ENCODE measurements at places on chromosomes 5 and 9.

DNA sequence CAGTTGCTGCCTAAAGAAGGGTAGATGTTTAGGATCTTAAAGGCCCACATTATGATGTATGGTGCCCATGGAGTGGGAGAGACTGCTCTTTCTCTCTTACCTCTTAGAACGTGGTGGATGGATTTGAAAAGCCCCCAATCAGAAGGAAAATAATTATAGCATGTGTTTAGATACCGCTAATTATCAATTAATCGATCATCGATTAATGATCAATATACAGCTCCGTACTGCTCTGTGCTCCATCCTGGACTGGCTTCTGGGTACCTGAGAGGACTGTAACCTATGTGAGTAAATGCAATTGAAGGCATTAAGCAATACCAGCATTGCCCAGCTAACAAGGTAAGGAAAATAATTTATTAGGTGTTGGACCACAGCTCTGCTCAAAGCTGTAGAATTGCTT lies 149.1 kb downstream of the MAST4 start:
- no peak for DNase-seq

DNA sequence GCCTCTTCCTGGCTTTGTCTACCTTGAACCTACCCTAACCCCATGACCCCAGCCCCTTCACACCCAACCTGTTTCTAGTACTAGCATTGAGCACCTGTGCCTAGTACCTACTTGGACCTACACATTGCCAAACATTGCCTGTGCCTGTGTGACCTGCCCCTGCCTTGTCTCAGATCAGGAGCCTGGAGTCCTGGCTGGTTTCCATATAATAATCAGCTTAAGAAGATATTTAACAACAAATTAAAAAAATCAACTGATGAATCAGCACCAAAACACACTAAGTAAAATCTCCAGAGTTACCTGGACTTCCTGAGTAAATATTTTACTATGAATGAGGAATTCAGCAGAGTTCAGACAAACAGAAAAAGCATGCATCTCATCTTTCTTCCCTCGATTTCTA lies 17.7 kb downstream of the LPAR1 start:
- no peak for DNase-seq

DNA sequence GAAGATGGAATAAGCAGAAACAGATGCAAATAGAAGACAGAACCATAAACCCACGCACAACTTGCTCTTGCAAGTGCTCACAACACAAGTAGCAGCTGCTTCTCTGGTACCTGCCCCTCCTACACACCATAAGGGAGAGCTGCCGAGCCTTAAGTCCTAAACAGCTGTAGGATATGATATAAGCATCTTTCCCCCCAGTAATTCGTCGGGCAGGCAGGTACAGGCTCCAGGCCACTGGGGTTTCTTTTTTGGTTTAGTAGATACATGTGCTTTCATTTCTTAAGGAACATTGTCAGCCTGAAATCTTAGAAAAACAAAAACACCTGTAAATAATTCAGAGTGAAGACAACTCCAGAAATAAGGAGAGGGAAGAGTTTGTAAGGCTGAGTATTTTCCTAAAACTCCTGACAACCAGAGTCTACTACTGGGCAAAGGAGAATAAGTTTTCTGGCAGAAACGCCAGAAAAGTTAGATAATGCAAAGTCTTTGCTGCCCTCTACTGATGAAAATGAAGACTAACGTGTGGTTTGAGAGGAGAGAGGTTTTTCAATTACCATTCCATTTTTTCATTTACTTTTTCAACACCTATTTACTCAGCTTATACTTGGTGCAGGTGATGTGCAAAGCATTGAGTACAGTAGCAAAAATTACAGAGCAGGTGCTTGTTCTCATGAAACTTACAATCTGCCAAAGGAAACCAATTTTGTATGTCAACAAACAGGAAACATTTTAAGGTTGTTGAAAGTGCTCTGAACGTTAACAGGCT lies 20.1 kb upstream of the TCERG1 start:
- DNase-seq = no peak

GRCh38 chr5:41279040-41279439 lies 65.7 kb upstream of the C6 start:
- no peak for DNase-seq

GRCh38 chr5:172952034-172952511 lies 7.2 kb upstream of the RPL26L1 start:
- DNase-seq = no peak

- no peak for DNase-seq
These were observed 97.7 kb upstream of the ANKRD55 start for GRCh38 chr5:56330806-56331205.

GRCh38 chr9:27572061-27572460 lies 1.2 kb downstream of the C9orf72 start:
- no peak for DNase-seq

DNA sequence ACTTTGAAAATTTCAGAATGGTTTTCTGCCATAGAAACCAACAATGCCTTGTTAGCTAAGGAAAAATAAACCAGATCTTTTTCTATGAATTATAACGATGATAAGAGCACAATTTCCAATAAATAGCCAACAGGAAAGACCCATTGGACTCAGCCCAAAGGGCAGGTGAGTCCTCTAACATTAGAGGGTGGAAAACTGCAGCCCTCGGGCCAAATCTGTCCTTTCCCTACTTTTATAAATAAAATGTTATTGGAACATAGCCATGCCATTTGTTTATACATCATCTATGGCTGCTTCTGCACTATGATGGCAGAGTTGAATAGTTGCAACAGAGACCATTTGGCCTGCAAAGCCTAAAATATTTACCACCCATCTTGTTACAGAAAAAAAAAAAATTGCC lies 296.1 kb downstream of the FBXL7 start:
- no peak for DNase-seq

Measured in omental fat pad (tissue), 4 donors.